ENCODE measurements at places on chromosomes 3 and 15.

- no peak for DNase-seq
Measured at GRCh38 chr3:97996988-97997387, 24.8 kb upstream of the RIOX2 start.

DNA sequence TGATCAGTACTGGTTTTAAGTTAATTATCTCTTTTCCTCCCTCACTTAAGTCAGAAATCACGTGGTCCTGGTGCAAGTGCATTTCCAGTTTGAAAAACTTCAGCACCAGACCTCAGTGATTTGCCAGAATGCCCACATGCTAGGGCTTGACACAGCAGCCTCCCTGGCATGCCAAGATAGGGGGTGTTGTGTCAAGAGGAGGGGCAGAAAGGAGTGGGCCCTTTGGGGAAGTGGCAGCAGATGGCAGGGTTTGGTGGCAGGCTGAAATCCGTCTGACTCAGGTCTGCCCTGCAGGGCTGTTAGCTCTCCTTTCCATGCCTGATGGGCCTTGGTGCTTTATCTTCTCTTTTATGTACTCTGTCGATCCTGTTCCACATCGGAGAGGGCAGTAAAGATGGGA is 23.4 kb downstream of the PXK start:
- no peak for DNase-seq

GRCh38 chr15:90571063-90571541 is 41.4 kb downstream of the CRTC3 start:
- no peak for DNase-seq

GRCh38 chr3:127320529-127321121 is 32.8 kb upstream of the PRR20G start:
- DNase-seq: no peak

DNA sequence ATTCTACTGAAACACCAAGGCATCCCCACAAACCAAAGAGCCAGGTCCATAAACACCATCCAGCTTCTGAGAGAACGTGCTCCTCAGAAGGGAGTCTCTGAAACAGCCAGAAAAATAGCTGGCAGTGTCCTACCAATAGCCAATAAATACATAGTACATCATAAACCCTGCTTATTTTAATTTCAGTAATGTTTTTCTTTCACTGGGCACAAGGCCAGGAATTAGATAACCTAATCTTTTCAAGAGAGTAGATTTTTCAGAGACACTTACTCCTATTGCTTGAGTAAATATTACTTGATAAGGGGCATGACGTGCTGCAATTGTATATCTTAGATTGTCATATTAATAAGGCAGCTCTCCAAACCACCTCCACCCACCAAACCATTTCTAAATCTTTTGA is 22.7 kb downstream of the GADL1 start:
- DNase-seq: no peak

DNA sequence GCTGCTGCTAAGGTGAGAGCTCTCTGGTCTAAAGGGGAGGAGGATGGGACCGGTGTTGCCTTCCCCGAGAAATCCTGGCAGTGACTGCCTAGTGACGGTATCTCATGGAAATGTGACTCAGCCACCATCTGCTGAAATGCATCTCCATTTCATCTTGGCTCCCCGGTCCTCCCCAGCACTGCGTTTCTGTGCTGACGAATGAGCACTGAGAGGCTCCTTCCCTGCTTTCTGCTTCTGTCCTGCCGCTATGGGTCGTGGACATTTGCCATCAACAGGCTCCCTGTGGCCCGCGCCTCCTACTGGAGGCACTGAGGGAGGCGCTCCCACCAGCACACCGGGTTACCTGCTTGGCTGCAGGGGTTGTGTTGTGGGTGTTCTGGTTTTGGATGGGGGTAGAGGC is 13.5 kb upstream of the SEC13 start:
- peak; percentile 88 for DNase-seq

DNA sequence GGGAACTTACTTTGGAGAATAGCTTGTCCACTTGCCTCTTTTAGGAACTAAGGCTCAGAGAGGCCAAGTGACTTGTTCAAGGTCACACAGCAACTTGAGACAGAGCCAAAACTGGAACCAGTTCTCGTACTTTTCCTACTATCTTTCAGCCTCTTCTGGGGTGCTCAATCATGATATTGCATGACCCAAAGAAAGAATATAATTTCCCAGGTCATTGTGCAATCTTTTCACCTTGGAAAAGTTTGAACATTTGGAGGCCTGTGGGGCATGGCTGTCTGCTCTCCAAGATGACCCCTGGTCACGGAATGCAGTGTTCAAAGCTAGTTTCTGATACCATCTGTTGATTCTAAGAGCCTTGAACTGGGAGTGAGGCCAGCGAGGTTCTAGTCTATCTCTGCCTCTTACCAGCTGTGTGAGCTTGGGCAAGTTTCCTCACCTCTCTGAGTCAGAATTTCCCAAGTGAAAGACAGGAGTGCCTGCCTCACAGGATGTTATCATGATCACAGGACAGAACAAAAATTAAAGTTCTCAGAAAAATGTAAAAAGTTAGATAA is 89.7 kb downstream of the BDH1 start:
- no peak for DNase-seq

DNA sequence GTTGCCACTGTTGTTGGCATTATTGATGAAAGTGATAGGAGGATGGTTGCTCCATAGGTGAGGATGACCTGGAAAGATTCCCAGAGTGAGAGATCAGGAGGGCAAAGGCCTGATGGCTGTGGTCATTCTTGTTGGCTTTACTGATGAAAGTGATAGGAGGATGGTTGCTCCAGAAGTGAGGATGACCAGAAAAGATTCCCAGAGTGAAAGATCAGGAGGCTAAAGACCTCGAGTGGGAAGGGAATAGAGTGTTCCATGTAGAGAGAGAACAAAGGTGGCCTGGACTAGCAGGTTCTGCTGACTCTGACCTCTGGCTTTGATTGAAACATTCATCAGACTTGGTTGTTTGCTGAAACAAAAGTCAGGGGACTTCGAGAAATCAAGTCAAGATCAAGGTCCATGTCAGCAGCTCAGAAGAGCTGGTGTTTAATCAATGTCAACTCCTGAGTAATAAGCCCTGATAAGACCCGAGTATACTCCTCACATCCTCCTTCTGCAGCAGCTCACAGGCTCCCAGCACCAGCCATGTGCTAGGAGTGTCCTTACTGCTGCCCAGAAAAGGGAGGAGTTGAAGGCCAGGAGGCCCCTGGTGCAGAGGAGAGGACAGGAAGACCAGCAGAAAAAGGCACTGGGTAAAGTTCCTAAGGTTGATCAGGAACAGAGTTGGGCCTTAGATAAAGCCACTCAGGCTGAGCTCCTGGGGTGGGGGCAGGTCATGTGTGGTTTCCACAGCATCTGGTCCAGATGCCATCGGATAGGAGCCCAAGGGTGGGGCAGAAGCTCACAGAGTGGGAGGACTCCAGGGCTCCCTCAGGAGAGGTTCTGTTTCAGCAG is 19.9 kb downstream of the CYP8B1 start:
- DNase-seq: no peak

GRCh38 chr15:70164910-70165715 is 67.4 kb upstream of the TLE3 start:
- DNase-seq: peak; percentile 67

DNA sequence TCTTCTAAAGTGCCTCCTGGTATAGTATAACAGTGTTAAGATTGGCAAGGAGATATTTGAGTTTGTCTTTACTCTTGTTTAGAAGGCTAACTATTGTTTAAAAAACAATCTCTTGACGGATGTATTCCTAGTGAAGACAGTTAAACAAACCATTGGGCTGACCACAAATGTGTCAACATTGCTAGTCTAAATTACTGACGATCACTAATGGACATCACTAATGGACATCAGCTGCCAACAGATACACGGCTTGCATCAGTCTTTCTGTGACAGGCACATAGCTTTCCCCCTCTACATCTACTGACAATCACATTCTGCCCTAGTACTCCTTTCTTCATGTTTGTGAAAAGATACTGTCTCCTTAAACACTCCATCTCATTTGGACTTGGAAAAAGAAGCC is 57.1 kb upstream of the ETV5 start:
- DNase-seq: no peak

GRCh38 chr3:161274691-161275298 is 53.7 kb downstream of the NMD3 start:
- DNase-seq: peak; percentile 3

DNA sequence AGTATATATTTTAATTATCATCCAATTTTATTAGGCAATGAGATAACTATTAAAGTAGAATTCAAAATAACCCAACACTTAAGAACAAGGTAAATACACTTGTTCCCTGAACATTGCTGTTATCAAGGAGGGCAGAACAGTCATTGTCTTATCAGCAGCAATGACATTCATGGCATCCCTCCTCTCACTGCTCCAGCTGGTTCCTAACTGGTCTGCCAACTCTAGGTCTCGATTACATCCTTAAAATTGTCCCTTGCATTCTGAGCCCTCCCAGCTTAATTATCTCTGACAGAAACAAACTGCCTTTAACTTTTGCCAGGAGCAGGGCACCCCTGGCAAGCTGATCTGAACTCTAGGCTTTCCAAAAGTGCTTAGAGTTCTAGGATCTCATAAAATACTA is 14.0 kb upstream of the DYNC1LI1 start:
- DNase-seq: no peak

DNA sequence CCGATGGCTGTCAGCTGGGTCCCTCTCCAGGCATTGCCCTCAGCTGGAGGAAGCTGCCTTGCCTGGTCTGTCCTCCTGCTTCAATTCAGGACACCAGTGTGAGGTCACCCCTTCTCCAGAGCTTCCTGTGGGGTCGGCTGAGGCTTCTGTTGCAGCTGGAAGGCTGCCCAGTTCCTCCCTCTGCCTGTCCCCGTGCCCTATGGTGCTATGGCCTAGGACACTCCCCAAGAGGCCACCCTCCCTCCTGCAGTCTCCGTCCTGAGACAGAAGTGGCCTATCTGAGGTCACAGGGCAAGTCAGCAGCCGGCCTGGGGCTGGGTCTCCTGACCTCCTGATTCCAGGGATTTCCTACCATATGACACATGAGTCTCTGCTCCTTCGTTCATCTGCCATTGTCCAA is 57.9 kb downstream of the RASGRF1 start:
- DNase-seq: no peak

GRCh38 chr15:60840703-60841411 is 361.9 kb upstream of the ICE2 start:
- no peak for DNase-seq

- no peak for DNase-seq
Measured at GRCh38 chr3:126896968-126897367, 85.9 kb upstream of the PLXNA1 start.

GRCh38 chr3:66486646-66487045 is 14.2 kb downstream of the LRIG1 start:
- no peak for DNase-seq

GRCh38 chr3:88034491-88035275 is 24.1 kb downstream of the CGGBP1 start:
- no peak for DNase-seq

DNA sequence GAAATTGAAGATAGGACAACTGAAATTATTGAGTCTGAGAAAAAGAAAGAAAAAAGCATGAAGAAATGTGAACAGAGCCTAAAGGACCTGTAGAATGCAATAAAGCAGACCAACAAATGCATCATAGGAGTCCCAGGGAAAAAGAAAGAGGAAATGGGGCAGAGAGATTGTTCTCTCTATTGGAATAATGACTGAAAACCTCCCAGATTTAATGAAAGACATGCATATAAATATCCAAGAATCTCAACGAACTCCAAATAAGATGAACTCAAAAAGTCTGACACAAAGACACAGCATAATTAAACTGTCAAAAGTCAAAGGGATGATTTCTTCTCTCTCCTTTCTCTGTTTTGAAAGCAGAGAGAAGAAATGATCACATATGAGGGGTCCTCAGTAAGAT is 124.7 kb downstream of the MEX3B start:
- DNase-seq: no peak

DNA sequence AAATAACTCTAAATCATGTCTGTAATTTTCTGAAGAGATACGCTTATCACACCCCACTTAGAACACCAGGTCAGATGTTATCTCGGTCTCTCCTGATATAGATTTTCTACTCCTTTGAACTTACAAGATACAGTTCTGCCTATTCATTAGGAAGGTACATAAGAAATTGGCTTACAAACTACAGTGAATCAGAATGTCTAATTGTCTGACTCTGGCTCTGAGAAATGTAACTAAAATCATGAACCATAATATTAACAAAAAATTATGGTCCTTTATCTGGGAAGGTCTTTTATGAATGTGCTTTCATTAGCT is 235.2 kb downstream of the SUCLG2 start:
- DNase-seq: no peak

DNA sequence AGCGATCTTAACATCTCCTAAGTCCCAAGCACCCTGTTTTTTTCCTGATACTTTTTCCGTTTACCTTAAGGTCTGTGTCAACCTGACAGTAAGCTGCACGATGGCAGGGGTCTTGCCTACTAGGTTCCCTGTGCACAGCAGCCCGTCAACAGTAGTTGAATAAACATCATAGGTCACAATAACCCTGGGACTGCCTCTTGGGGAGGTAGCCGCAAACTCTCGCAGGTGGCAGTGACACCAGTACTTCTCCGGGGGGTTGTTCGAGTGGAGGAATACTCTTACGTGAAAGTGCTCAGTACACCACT is 365 bp upstream of the PDCD6IP start:
- no peak for DNase-seq

- no peak for DNase-seq
Measured at GRCh38 chr3:50472958-50473357, 30.5 kb downstream of the CACNA2D2 start.

GRCh38 chr3:55486857-55487380 is at the start of gene WNT5A:
WNT5A (minus strand) TSS chr3:55487306; CDS start chr3:55486985, 321 bp downstream.
- DNase-seq: no peak

DNA sequence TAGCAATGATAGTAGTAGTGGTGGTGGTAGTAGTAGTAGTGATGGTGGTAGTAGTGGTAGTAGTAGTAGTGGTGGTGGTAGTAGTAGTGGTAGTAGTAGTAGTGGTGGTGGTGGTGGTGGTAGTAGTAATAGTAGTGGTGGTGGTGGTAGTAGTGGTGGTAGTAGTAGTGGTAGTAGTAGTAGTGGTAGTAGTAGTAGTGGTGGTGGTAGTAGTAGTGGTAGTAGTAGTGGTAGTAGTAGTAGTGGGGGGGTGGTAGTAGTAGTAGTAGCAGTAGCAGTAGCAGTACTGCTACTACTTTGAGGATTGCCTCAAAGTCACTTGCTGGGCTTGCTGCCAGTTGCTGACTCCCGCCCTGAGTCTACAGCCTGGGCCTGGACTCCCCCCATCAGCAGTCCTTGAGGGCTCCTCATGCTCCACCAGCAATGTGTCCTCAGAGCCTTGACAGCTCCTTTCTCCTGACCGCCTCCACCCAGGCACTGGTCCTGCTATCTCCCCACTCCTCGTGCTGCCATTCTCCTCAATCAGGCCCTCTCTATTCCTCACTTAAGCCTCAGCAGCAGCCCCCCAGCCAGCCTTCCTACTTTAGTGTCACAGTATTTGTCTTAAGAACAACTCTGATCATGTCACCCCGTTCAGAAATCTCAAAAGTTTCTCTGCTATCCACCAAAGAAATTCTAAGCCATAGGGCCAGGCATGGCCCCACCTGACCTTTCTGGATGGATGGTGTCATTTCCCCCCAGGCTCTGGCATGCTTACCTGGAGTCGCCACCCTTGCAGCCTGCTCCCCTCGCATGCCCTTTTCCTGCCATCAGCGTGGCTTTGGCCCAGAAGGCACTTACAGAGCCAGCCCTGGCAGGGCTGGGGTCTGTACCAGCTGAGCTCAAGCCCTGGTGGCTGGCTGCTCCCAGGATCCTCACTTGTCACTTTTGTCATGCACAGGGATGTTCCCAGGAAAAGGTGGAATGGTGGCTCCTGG is 45.6 kb downstream of the DLEC1 start:
- DNase-seq: peak; percentile 60
